ENCODE measurements at places on chromosomes 1 and 21.

- DNase-seq, result no peak
These were observed 505.2 kb upstream of the ZRANB2 start for GRCh38 chr1:71586030-71586429.

GRCh38 chr1:31183927-31184554 lies 55.6 kb downstream of the NKAIN1 start:
- peak; percentile 42 for DNase-seq

GRCh38 chr1:155940482-155940992 lies 901 bp upstream of the RXFP4 start:
- DNase-seq, result no peak

DNA sequence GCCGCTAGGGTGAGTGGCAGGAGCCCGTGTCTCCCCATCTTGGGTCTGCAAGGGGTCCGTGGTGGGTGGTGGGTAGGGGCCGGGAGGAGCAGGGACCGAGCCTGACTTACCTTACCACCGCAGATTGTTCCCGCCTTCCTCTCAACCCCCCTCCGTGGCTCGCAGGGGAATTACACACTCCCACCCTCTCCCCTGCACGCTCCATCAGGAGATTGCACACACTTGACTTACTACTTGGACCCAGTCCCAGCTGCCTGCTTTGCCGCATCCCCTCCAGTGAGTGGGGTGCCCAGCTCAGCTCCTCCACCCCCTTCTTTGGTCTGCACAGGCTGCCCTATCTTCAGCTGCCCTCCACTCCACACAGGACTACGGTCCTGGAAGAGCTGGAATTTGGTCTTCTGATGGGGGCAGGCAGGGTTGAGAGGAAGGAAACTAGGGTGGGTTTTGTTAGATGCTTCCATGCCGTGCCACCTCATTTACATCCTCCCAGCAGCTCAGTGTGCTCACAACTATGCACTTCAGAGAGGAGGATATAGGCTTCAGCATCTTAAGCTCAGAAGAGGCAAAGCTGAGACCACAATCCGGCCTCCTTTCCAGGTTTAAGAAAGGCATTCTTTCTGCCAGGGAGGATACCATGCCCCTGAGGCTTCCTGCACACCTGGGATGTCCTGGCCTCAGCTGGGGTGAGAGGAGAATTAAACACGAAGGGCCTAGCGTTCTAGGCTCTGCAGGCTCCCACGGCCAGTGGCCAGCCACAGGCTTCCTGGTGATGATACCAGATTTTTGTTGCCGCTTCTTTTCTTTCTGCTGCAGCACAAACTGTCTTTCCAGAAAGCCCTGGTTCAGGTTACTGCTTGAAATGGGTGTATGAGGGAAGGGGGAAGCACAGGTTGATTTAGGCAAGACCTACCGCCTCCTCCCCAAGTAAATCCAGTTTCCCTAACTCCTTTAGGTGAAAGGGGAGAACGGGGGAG lies 2.3 kb downstream of the KCNC4 start:
- DNase-seq, result peak; percentile 72

GRCh38 chr1:29450591-29450990 lies 214.3 kb downstream of the PTPRU start:
- DNase-seq, result no peak

GRCh38 chr21:42661688-42662429 lies 8.4 kb downstream of the PDE9A start:
- peak; percentile 90 for DNase-seq

DNA sequence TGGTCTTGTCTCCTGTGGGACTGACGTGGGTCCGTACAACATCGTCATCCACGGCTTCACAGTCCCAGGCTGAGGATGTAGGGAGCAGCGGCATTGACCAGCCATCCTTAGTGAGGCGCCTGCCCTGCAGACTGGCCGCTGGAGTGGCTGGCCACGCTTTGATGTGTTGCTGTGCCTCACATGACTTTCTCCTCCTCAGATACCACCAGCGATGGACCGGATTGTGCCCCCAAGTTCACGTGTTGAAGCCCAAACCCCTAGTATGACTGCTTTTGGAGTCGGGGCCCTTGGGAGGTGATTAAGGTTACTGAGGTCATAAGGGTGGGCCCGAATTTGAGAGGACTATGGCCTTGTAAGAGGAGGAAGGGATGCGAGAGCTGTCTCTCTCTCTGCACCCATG lies 122.5 kb downstream of the PCBP3 start:
- DNase-seq, result no peak

DNA sequence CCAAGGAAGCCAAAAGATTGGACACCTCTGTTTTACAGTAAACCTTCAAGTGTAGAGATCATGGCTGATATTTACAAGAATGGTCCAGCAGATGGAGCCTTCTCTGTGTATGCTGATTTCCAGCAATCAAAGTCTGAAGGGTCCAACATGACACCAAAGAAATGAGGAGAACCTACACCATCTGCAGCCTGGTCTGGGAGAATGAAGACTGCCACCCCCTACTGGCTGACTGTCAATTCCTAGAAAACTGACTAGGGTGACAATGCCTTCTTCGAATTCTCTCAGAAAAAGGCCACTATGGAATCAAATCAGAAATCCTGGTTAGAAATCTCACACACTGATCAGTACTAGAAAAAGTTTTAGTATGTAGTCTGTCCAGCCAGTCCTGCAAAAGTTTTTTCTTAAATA lies 83.3 kb downstream of the CDC42BPA start:
- DNase-seq, result peak; percentile 5

- DNase-seq, result peak; percentile 78
These were observed 199.0 kb upstream of the DPYD start for GRCh38 chr1:98119796-98120195.

GRCh38 chr1:239657291-239657690 lies 270.9 kb downstream of the CHRM3 start:
- no peak for DNase-seq

GRCh38 chr1:185567440-185567839 lies 166.8 kb upstream of the HMCN1 start:
- DNase-seq, result no peak

DNA sequence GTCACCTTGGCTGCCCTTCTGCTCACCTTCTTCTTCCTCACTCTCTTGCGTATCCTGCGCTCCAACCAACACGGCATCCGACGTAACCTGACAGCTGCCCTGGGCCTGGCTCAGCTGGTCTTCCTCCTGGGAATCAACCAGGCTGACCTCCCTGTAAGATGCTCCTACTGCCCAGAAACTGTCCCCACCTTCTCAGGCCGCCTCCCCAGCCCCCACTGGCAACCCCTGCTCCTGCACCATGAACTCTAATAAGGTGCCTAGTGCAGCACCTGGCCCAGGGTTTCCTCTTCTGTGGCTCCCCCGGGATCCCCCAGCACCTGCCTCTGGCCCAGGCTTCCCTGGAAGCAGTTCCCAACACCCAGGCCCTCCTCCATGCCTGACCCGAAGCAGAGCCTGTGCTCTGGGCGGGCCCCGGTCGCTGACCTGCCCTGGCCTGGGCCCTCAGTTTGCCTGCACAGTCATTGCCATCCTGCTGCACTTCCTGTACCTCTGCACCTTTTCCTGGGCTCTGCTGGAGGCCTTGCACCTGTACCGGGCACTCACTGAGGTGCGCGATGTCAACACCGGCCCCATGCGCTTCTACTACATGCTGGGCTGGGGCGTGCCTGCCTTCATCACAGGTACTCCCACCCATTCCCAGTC lies 12.8 kb downstream of the PSRC1 start:
- DNase-seq, result no peak

DNA sequence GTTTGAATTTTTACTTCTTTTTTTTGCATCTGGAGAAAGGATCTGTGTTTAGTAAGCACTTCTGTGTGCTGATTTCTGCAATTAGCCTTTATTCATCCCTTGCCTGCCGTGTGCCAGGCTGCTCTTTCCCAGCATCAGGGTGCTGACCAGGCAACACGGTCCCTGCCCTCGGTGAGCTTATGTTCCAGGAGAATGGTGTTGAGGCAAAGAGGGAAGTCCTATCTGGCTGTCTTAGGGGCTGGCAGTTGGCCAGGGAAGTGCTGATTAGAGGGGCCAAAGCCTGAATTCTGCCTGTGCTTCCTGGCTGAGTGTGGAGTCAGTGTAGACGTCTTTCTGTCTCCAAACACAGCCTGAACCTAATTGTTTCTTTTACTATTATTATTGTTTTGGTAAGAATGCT lies 187.1 kb downstream of the CAMTA1 start:
- DNase-seq, result no peak

- no peak for DNase-seq
These were observed 136.6 kb upstream of the VANGL1 start for GRCh38 chr1:115505148-115505571.

GRCh38 chr21:45027241-45028196 lies 46.9 kb upstream of the ADARB1 start:
- no peak for DNase-seq

- no peak for DNase-seq
These were observed at the start of gene PTPRC for GRCh38 chr1:198638894-198639635. Gene PTPRC (plus strand): TSS chr1:198639040. CDS start chr1:198639269, 229 bp downstream.

GRCh38 chr1:219433496-219434131 lies 179.3 kb downstream of the ZC3H11B start:
- no peak for DNase-seq

DNA sequence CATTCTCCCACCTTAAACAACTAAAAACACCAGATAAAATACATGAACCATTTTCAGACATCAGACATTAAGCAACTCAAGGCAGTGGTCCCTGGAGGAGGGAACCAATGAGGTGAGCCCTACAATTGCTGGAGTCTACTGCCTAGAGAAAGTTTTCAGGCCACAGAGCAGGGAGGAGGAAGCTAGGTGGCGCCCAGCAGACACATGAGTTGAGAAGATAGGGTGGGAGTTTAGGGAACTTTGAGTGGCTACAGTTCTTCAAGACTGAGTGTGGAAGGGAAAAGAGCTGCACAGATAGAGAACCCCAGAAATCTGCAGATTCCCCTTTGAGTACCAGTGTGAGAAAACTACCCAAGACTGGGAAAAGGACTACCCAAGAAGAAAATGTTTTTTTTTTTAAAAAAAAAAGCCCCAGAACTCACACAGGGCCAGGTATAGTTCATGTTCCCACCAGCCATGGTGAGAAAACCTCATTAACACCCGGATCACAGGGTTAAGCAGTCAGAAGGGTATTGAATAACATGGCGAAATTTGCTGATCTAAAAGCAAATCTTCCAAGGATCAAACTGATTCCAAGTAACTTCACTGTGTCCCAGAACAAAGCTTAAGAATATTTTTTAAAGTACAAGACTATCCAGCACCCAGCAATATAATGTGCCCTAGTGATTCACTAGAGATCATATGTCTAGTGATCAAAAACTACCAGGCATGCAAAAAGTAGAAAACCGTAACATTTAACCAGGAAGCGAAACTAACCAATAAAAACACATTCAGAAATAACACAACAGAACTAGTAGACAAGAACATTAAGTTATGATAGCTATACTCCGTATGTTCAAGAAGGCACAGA lies 12.0 kb downstream of the ALDH9A1 start:
- DNase-seq, result no peak

- no peak for DNase-seq
These were observed 40.4 kb upstream of the LRRN2 start for GRCh38 chr1:204725821-204726448.

GRCh38 chr1:16438516-16438915 lies 1.3 kb upstream of the SPATA21 start:
- DNase-seq, result no peak

Measured in NCI-H2171 (cell line).